ENCODE measurements at places on chromosomes 6 and 20.

DNA sequence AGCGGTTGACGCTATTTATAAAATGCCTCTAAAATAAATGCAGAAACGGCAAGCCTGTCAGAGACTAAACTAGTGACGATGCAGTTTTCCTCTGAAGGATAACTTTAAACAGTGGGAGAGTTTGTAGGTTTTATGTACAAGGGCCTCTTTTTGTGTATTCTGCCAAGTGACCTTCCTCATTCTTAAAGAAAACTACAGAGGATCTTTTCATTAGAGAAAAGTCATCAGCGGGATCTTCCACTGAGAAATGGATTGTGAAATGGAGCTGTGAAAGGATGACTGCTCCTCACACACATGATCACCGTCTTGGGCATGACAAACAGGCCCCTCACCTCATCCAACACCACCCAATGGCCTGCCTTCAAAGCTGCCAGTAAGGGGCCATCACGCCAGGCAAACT lies 89.0 kb upstream of the LYRM2 start:
- DNase-seq: no peak

- peak; percentile 67 for DNase-seq
These were observed 5.5 kb downstream of the MDGA1 start for GRCh38 chr6:37691904-37692806.

DNA sequence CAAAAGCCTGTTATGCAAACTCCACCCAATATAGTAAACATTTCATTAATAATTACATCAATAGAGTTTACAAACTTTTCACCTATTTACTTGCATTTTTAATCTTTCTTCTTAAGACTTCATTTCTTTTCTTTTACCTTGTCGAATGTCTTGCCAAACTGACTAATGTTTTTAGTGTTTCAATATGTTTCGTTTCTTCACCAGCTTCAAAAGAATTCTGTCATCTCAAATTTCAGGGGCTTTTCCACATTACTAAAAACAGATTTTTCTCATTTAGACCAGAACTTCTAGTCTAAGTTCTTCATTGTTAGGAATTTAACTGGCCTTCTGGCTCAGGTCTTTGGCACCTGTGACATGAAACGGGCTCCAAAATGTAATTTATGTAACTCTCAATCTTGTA lies 196.5 kb downstream of the ARHGAP18 start:
- DNase-seq: no peak

GRCh38 chr6:46039646-46040045 lies 24.0 kb upstream of the CLIC5 start:
- no peak for DNase-seq

GRCh38 chr6:38528196-38528965 lies 111.3 kb downstream of the BTBD9 start:
- no peak for DNase-seq

DNA sequence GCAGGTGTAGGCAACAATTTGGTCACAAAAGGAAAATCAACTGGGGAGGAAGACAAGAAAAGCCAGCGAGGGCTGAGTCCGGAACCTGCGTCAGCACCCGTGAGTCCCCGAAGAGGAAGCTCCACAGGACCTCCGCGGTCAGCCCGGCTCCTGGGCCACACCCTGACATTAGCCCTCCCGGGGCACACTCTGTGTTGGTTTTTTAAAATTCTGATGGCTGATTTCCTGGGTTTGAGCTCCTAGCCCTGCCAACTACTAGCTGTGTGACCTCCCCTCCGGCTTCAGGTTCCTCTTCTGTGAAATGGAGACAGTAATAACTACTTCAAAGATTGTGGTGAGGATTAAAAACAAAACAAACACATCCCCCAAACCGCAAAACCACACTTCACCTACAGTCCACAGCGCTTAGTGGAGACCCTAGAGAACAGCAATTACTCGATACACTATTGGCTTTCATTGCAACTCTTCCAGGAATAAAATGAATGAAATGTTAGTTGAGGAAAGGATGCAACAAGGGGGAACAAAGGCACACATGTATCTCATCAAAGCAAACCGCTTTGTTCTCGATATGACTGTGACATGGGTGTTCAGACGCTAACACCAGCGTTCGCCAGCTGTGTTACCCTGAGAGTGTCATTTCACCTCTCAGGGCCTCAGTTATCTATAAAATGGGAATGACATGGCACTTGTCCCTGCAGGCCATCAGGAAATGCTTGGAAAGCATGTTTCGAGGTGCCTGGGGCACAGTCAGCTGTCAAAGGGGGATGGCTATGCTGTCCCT lies 985 bp downstream of the ZBP1 start:
- DNase-seq: no peak

GRCh38 chr6:35014341-35014740 lies 125.3 kb downstream of the ANKS1A start:
- DNase-seq: peak; percentile 53

- no peak for DNase-seq
These were observed 54.7 kb downstream of the NDUFAF5 start for GRCh38 chr20:13839421-13840092.

DNA sequence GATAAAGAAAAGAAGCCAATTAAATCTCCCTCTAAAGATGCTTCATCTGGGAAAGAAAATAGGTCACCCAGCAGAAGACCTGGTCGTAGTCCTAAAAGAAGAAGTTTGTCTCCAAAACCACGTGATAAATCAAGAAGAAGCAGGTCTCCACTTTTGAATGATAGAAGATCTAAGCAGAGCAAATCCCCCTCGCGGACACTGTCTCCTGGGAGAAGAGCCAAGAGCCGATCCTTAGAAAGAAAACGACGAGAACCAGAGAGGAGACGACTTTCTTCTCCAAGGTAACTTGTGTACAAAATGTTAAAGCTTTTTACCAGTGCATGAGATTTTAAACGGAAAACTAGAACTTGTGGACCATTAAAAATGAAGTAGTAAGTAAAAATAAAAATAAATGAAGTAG lies 46.5 kb downstream of the FAM217A start:
- DNase-seq: no peak

DNA sequence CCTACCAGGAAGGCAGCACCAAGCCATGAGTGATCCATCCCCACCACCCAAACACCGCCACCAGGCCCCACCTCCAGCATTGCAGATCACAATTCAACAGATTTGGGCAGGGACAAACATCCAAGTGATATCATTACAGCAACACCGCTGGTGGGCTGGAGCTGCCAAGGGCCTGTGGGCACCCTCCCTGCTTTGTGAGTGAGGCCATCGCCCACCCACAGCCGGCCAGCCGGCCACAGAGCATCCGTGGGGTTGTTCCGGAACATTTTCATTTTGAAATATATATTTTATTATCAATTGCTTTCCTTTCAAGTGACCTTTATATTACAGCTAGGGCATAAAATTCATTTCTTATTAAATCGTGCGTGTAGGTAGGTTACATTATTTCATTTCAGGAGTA lies 286.0 kb upstream of the CDH4 start:
- DNase-seq: no peak

- no peak for DNase-seq
These were observed 281.0 kb upstream of the SULF2 start for GRCh38 chr20:48066246-48066645.

GRCh38 chr20:34143951-34144350 lies 31.9 kb upstream of the EIF2S2 start:
- no peak for DNase-seq

GRCh38 chr6:144485531-144485930 lies 200.4 kb downstream of the UTRN start:
- DNase-seq: no peak

DNA sequence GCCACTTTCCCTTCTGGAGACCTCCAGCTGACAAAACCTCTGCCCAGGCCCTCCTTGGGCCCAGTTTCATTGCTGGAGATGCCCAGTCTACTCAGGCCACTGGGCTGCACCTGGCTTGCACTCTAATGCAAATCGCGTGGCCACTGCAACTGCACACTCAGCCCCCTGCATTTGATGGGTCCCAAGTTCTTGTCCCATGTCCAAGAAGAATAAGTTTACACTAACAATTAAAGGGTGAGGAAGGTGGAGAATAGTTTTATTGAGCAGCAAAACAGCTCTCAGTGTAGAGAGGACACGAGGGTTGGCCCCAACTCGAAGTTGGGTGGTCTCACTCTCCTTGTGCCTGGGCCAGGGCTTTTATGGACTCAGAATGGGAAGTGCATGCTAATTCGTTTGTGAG lies 31.9 kb upstream of the THEMIS start:
- DNase-seq: no peak
